ENCODE measurements at places on chromosomes 7 and 10. TPM values are rescaled to one million over a fixed set of nuclear protein-coding genes. Genes with fewer than 3 reads are reported as not detected.

KCND2 gene
- 3.7 TPM for total RNA-seq

GDF10 gene
- total RNA-seq = 1.7 TPM

SPDYE5 gene
- total RNA-seq = not detected

MAT1A gene
- total RNA-seq = not detected

GPR15LG gene
- 98.0 TPM for total RNA-seq

GCK gene
- 1.7 TPM for total RNA-seq

PDZD7 gene
- 1.5 TPM for total RNA-seq

ELAPOR2 gene
- total RNA-seq = 5.6 TPM

SPDYE1 gene
- not detected for total RNA-seq

GIMAP5 gene
- total RNA-seq = 24.1 TPM

DRGX gene
- not detected for total RNA-seq

MARVELD1 gene
- total RNA-seq = 24.1 TPM

GRCh38 chr7:95730493-95731280 is 41.7 kb upstream of the DYNC1I1 start:
- no peak for DNase-seq

GRCh38 chr10:29735628-29736365 is 101.0 kb upstream of the SVIL start:
- peak; percentile 95 for DNase-seq

DNA sequence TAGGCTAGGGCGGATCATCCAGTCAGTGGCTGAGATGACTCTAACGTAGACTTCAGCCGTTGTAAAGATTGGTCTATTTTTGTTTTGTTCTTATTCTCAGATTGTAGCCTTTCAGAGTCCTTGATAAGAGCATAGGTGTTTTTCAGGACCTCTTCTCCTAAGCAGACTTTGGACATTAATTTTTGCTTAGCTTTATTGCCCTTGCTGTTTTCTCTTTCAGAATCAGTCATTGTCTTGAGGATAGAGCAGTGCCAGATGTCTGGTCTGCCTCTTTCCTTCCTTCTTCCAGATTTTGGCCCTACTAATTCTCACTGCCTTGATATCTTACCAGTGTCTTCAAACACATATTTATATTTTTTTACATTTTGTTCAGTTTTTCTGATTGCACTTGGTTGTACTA is 49.5 kb downstream of the C1GALT1 start:
- DNase-seq = no peak

DNA sequence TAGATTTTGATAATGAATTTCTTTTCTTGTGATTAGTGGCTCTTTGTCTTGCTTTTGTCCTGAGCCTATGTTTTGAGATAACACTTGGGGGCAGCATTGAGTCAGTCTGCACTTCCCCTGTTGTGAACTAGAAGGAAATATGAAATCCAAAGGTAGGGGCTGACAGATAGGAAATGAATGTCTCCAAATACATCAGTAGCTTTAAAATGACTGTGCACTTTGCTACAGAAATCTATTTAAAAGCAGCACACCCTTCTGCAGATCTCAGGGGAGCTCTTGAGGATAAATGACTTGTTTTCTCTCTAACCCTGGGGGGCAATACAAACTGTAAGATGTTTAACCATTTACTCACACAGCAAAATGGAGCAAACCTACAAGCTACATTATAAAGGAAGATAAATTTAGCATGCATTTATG is 176.0 kb upstream of the MYO3A start:
- DNase-seq = no peak

- DNase-seq = no peak
These were observed 399.6 kb downstream of the DPP6 start for GRCh38 chr7:154451480-154452457.

GRCh38 chr7:128231021-128231420 is 10.1 kb upstream of the LEP start:
- no peak for DNase-seq

- no peak for DNase-seq
These were observed 40.3 kb downstream of the CELF2 start for GRCh38 chr10:11057994-11058393.

DNA sequence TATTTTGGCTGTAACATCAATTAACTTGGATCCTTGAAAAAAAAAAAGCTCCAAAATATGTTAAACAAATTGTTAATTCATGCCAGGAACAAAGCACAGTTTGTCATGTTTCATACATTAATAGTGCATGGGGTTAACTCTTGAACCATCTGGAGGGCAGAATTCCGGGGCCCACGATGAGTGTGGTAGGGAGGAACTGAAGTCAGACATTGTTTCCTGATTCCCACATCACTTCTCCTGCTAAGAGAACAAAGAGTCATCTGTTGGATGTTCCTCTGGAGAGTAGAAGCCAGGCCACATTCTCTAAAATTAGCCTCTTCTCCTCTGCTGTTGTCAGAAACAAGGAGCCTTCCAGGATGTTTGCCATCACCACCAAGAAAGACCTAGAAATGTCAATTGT is 54.6 kb downstream of the TMEM178B start:
- DNase-seq = no peak

DNA sequence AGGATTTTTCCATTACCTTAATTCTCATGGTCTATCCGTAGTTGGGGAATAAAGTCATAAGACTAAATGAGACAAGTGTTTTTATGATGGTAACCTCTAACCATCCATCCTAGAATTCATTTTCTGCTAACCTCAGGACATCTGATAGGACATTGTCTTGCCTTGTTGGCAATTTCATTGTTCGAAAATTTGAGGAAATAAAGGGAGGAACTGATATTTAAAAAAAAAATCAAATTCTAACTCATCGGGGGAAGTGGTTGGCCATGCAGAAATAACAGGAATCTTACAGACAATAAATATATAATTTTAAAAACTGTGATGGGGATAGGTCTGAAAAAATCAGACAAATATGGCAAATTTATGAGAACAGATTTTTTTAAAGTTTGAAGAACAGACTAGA is 21.7 kb upstream of the RHOBTB1 start:
- no peak for DNase-seq

DNA sequence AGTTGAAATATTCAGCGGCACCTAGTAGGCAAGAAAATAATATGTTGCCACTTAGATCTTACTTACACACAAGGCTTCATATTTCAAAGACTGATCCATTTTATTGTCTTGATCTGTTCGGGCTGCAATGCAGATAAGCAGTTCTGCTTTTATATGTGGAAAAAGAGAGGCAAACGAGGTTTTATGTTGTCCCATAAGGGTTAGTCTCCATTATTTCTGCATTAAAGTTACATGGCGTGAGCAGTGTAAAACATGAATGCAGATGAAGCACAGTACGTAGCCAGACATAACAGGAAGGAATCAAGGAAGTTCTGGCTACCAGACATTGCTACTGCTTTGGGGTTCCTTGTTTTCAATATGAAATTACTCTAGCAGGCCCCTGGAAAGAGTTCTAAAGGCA is 224.8 kb downstream of the BBS9 start:
- no peak for DNase-seq

DNA sequence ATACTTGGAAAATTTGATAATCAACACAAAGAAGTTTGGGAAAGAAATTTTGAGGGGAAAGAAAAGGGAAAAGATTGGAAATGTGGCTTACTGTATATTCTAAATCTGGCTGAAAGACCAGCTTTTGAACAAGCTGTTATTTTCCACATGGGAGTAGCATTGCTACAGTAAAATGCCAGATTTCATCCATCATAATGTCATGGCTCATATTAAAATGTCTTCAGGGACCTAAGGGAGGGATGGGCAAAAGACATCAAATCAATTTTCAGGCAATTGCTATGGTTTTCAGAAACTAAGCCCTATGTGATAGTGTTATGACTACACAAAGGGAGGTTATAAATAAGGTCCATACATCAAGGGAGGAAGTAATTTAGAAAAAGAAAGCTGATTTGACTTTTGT is 1116.9 kb upstream of the CELF2 start:
- DNase-seq = no peak

DNA sequence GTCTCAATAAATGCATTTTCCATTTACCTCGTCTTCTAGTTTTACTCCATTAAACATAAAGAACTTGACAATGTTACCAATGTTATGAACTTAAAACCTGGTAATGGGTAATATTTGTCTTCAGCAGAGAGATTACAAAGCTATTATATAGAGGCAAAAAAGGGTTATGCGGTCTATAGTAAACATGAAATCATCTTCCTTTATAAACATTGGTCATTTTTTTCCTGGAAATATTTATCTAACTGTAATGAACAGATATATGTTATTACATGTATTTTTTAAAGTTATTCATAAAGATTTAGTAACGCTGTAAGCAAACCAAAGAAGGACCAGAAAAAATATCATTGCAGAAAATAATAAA is 1.3 kb downstream of the VWDE start:
- DNase-seq = no peak

DNA sequence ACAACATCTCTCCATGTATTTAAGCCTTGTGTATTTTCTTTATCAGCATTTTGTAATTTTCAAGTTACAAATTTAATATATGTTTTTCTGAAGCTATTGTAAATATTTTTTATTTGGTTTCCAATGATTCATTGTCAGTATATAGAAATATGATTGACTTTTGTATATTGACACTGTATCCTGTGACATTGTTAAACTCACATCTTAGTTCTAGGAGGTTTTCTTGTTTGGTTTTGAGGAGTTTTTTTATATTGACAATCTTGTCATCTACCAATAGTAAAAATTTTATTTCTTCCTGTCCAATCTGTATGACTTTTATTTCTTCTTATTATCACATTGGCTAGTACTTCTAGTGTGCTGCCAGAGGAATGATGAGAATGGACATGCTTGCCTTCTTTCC is 393.7 kb downstream of the GPAM start:
- no peak for DNase-seq

DNA sequence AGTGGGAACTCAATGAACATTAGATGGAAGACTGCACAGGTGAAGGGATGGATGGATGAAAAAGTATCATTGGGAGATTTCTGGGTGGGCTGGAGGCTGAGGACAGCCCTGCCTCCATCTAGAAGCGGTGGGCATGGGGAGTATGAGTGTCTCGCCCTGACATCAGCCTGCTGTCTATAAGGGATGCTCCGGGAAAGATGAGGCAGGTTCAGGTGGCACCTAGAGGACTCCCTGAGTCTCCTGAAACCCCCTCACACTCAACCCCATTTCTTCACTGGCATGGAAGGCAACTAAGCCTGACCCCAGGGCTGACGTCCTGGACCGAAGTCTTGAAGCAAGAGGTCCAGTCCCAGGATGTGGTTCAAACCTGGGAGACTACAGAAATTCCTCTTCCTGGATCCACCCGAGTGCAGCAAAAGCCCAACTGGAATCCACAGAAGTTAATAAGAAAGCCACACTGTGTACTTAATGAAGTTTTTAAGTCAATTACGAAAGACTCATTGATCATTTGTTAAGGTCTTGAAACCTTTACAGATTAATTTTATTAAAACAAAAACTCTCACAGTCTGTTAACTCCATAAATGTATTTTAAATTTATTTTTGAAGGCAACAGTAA is 238.8 kb downstream of the EMX2 start:
- no peak for DNase-seq

GRCh38 chr7:96784597-96784996 is 75.0 kb upstream of the SEM1 start:
- no peak for DNase-seq

DNA sequence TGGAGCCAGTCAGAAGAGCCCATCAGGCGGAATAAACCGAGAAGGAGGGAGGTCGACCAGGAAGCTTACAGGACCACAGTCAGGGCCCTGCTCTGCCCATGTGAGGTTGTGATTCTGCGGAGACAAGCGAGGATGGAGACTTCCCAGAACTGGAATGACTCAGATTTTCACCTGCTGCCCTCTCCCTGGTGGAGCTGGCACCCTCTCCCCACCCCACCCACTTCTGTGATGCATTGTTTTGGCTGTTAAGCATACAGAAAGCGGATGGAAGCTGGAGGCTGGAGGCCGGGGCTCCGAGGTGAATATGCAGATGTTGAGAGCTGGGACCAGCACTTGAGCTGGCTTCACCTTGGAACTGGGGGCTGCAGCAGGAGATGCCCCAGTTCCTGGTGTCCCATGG is 57.4 kb downstream of the NPTX2 start:
- DNase-seq = no peak

DNA sequence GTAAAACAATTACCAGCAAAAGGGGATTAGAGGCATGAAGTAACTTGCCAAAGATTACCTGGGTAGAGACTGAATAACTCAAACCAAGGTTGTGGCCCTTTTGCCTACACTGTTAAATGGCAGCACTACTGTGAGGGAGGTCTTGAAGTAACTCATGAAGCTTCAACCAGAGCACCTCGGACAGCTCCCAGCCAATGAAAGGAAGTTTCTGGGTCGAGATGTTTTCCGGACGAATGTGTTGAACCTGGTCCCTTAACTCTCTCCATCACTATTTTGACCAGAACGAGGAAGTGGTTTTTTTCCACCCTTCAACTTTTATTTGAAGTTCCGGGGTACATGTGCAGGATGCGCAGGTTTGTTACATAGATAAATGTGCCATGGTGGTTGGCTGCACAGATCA is 133.6 kb upstream of the PRKCQ start:
- no peak for DNase-seq

GRCh38 chr7:127948930-127949329 is 82.3 kb downstream of the LRRC4 start:
- DNase-seq = no peak

DNA sequence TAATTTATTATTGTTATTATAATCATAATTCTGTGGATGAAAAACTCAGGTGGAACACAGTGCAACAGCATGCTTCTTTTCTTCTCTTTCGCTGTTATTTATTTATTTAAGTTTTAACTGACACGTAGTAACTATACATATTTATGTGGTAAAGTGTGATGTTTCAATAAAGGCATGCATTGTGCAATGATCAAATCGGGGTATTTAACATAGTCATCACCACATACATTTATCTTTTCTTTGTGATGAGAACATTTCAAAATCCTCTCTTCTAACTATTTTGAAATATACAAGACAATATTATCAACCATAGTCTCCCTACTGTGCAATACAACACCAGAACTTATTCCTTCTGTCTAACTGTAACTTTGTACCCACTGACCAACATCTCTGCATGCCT is 152.5 kb upstream of the LYZL1 start:
- no peak for DNase-seq

DNA sequence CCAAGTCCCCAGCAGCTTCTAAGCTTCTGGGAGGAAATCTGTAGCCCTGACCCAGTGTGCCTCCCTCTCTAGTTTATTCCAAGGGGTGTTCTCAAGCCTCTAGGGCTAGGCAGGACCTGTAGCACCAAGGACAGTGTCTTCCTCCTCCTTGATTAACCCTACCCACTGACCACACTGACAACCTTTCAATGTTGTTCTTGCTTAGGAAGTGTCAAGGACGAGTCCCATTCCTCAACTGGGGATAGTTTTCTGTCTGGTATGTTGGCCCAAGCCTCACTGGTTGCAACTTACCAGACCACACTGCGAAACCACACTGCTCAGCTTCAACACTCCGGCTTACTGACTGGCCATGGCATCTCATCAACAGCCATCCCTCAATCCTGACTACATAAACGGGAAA is 100.0 kb downstream of the RNF216 start:
- DNase-seq = no peak

GRCh38 chr7:92609921-92610518 is 19.8 kb upstream of the FAM133B start:
- DNase-seq = no peak
